ENCODE measurements at places on chromosomes 12 and 14.

DNA sequence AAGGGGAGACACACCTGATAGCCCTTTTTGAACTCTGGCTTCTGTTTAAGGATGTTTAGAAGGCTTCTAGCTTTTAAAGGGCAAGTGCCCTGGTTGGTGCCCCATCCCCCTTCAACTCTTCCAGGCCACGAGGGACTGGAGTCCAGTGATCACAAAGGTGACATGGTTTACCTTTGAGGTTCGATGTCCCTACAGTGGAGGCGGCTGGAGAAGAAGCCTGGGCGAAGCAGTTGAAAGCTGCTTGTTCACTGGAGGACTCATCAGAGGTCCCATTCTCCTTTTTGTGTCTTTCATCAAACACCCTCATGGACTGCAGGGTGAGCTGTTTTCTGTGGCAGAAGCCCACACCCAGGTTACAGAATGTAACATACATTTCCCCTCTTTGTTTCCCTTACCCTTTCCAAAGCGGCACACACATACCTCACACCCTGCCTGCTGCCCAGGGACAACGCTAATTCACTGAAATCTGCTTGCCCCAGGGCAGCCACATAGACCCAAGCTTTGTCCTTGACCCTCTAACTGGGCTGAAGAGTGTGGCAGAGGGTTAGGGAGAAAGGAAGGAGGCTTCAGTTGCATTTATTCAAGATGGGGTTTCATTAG, 7.7 kb downstream of the TBX3 start:
- DNase-seq, result no peak

DNA sequence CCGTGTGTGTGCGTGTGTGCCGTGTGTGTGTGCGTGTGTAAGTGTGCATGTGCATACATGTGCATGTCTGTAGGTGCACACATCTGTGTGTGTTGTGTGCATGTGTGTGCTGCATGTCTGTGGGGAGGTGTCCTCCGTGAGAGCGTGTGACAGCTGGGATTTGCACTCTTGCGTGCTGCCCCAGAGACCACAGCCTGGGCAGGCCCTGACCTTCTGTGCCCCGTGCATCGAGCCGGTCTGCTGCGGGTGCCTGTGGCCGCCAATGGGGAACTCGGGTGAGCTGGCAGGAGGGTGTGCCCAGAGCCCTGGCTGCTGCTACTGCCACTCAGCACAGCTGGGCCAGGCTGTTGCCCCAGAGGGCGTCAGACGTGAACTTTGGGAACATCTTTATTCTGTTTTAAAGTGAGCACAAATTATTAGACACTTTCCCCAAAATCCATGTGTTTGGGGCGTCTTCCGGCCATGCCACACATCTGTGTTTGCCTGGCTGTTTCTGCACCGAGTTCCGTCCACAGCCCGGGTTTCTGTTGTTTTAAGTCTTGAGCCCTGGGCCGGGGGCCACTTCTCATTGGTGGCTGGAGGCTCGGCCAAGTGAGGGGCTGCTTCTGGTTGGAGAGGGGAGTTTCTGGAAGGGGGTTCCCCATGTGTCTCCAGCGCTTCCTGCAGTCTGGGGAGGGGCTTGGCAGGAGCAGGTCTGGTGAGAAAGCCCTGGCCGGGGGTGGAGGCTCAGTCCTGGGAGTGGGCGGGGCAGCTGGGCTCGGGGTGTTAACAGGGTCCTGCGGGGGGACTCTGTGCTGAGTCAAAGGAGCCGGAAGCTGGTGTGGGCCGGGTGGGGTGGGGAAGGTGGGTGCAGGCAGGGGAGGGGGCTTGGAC, 7.6 kb downstream of the CEP170B start:
- no peak for DNase-seq

GRCh38 chr12:100364324-100364723, 7.5 kb downstream of the SLC17A8 start:
- DNase-seq, result no peak

GRCh38 chr12:57611108-57611826, at the start of gene ARHGEF25:
ARHGEF25 (plus strand) TSS chr12:57611435; CDS start chr12:57611895, 460 bp downstream.
- DNase-seq, result peak; percentile 79
